H9 (cell line): ENCODE measurements at places on chromosomes 3 and 15.

DNA sequence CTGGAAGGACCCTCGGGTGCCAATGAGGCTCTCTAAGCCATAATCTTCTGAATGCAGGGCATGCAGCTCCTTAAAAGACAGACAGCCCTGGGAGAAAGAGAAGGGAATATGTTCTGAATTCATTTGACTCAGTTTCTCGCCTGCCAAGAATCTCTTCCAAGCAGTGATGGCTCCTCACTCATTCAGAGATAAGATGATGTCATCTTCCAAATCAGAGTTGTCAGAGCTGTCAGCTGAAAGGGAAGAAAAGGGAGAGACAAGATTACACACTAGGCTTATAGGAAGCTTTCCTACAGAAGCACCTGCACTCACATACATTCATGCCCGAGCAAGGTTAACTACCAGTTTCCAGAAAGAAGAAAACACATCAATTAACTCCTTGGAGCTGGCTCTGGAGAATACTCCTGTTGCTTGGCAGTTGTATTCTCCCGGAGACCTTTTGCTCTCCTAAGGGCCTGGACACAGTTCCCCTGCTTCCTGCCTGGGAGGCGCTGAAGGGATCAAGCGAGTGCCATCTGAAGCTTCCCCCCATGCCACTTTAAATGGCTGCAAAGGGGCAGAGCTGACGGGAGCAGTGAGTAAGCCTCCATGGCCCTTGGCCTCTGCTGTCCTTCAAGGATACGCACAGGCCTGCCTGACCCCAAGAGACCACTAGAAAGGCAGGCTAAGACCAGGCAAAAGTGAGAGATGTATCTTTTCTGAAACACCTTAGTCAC is 7.7 kb downstream of the RBM15B start:
- no peak for DNase-seq

DNA sequence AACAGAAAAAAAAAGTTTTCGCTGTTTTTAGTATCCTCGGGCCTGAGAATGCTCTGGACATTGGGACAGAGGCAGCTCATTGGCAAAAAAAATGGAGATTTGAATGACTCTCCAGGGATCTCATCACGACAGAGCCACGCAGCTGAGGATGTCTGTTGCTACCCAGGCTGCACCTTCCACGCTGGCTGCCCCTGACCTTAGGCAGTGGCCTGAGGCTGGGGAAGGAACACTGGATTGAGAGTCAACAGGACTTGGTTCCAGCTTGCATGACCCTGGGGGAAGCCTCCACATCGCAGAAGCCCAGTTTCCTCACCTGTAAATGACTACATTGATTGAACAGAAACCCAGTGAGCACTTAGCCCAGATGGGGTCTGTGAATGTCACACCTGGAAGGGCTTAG is 8.7 kb upstream of the ACSBG1 start:
- DNase-seq, result no peak

GRCh38 chr3:60610441-60611112 is 640.7 kb downstream of the FHIT start:
- DNase-seq, result no peak

GRCh38 chr15:80777137-80777536 is 2.0 kb upstream of the CEMIP start:
- DNase-seq, result no peak
